ENCODE measurements at places on chromosomes 7 and 10.
A peak's percentile ranks its signal among the peaks of the same experiment; 100 is the strongest.

- peak; percentile 57 for DNase-seq
These were observed 2.5 kb upstream of the MACC1 start for GRCh38 chr7:20219446-20220292.

- DNase-seq = peak; percentile 67
These were observed 573 bp downstream of the BLVRA start for GRCh38 chr7:43758822-43759683.

DNA sequence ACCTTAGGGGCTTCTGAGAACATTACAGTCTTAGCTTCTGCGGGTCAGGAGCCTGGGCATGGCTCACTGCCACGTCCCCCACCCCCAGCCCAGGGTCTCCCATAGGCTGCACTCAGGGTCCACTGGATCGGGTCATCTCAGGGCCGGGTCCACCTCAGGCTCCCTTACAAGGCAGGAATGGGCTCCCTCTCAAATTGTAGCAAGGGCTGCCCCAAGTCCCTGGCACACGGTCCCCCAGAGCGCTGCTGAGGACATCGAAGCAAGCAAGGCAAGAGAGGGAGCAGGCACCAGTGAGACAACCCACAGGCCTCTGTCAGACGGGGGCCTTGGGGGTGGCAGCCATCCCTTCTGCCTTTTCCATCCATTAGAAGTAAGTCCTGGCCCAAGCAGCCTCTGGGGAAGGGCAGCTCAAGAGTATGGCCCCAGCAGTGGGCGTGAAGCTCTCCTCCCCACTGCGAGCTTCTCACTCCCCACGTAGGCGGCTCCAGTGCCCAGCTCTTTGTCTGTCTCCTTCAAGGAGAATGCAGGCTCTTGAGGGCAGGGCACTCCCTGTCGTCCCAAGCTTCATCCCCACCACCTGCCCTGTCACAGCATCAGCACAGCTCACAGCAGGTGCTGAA, 18.0 kb upstream of the RET start:
- DNase-seq = no peak

DNA sequence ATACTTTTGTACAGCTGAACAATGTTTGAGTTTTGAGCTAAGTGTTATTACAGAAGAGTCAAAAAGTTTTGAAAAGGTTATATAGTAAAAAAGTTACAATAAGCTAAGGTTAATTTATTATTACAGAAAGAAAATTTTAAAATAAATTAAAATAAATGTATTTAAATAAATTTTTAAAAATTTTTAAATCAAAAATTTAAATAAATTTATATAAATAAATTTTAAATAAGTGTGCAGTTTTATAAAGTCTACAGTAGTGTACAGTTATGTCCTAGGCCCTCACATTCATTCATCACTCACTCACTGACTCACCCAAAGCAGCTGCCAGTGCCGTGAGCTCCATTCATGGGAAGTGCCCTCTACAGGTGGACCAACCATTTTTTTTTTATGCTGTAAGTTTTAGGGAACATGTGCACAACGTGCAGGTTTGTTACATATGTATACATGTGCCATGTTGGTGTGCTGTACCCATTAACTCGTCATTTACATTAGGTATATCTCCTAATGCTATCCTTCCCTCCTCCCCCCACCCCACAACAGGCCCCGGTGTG, 462.9 kb upstream of the ZMIZ1 start:
- peak; percentile 36 for DNase-seq

GRCh38 chr7:101964680-101965452, 147.4 kb downstream of the CUX1 start:
- no peak for DNase-seq

DNA sequence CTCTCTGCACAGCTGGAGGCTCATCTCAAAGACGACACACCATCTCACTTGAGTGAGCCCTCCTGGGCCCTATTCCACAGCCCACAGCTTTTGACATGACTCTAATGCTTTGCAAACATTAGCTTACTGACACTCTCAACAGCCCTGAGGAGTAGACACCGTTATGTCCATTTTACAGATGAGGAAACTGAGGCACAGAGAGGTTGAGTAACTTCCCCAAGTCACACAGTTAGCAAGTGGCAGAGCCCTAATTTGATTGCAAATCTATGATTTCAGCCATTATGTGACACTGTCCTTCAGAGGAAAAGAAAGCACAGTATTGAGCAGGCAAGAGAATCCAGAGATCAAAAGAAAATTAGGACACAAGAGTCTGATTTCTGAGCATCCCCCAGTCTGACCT, 16.0 kb downstream of the SLC25A13 start:
- DNase-seq = no peak

GRCh38 chr10:84077768-84078167, 61.5 kb upstream of the GHITM start:
- DNase-seq = no peak

GRCh38 chr7:108063520-108063933, 60.6 kb upstream of the LAMB1 start:
- no peak for DNase-seq

- no peak for DNase-seq
These were observed 23.1 kb upstream of the SRGN start for GRCh38 chr10:69064762-69065328.

DNA sequence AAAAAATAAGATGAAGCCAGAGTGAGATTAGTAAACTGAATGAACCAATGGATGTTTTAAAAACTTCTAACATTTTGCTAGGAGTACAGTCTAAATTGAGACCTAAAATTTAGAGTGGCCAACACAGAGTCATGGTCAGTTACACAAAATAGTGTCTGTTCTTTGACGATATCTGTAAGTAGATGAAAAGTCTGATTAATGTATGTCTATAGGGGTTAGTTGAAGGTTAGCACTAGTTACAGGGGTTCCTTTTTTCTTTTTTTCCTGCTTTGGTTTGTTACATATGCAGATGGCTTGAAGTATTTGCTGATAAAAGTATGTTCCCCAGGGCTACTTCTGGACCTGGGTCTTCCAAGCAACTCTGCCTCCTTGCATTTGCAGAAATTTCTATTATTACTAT, 90.1 kb upstream of the MTPN start:
- DNase-seq = no peak

- no peak for DNase-seq
These were observed 232.1 kb upstream of the SEMA3C start for GRCh38 chr7:81150951-81151361.

DNA sequence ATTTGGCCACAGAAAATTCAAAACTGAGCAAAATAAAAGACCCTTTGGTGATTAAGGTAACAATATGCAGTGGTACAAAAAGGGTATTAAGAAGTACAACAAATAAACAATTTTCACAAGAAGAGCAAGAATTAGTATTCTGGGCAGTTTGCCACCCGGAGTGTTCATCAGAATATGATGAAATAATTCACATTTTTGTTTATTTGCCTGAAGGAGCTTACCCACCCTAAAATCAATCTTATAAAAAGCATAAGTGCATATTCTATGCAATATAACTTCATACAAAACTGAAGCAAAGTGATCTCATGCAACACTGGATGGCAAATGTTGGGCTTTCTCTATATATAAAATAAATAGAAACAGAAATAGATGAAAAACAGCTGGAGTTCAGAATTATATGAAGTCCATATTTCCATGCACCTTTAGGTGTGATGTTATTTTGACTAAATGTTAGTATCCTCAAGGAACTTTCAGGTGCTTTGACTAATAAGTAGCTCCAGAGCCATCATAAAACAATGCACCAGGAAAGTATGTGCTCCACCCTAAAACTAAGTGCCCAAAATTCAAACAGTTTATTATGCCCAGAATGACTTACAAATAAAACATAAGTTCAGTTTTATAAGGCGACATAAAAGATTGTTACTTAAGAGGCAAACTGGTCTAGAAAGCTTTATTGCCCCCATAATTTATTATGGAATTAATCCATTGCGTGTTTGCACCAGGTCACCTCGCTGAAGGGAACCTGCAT, 474.3 kb downstream of the SEMA3D start:
- DNase-seq = no peak

- no peak for DNase-seq
These were observed 53.7 kb downstream of the BEND7 start for GRCh38 chr10:13475124-13475523.

GRCh38 chr7:4225361-4225771, 456.7 kb upstream of the FOXK1 start:
- no peak for DNase-seq

GRCh38 chr7:411677-412312, 107.9 kb downstream of the PDGFA start:
- no peak for DNase-seq

DNA sequence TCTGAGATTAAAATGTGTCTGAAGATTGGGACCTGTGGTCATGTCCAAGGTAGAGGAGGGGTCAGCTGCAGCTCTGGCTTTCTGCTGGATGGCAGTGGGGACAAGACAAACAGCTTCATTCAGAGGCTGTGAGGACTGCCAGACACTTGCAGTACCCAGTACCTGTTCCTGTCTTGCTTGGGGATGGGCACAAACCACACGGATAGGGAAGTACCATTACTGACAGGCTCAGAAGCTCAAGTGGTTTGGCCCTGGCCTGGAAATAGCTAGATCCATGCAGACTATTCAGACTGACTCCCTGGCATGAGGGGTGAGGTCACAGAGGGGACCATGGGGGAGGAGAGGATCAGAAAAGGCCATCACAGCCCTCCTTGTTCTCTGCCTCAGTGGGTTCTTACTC, 56.0 kb upstream of the COMTD1 start:
- DNase-seq = no peak

- no peak for DNase-seq
These were observed 3.5 kb downstream of the TMEM130 start for GRCh38 chr7:98866351-98866750.

DNA sequence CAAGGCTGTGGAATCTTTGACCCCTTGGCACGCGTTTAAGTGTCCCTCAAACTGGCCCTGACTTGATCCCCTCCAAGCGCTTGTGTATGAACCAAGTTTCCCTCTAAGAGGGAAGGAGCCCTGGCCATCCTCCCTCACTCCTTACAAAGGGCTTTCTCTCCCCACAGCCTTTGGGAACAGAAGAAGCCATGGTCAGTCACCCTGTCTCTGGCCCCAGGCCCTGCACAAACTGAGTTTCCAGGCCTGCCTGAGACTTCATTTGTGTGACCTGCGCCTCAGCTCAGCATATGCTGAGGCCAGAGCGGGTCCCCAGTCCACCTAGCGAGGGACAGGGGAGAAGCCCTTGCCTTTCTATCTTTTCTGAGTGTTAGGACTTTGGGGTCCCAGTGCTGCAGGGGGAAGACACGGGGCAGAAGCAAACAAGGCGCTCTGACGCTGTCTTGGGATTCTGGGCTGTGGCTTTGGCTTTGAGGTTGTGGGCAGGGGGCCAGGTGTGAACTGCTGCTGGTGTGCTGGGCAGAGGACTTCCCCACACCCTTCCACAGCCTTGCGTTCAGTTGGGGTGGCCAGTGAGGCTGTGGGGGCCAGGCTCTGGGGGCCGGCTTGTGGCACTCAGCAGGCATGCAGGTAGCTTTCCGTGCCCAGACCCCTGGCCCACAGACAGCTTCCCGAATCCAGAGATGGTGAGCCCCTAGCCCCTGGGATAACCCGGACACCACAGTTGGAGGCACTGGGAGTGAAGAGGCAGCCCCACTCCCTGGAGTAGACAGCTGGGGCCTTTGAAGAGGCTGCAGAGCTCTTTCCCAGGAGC, 1.5 kb downstream of the RET start:
- no peak for DNase-seq

DNA sequence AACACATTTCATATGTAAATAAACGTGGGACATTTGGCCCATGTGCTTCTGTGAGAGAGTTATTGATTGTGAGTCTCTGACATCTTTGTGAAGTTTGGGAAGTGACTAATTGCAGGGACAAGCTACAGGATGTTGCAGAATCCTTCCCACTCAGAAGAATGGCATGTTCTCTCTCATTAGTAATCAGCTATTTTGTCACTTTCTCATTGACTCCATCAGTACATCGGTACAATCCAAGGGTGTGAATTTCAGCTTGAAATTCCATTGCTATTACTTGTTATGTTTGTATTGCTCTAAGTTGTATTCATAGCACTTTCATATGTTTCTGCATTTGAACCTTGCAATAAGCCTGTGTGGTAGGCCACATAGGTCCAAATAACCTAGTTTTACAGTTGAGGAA, 100.0 kb upstream of the KCNMA1 start:
- peak; percentile 49 for DNase-seq

DNA sequence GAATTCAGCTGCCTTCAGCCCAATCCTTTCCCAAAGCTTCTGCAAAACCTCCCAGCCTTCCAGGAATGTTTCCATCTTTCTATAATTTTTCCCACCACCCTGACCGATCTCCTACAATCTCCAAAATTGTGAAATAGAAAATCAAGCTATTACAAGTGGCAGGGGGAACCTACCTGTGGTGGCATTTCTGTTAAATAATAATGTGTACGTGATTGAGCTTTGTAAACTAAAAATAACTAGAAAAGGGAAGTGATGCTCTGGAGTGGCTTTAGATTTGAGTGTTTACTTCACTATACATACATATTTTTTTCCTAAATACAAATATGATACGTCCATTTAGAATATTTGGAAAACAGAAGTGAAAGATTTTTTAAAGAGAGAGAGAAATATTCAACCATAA, 593.6 kb downstream of the GRM8 start:
- no peak for DNase-seq

DNA sequence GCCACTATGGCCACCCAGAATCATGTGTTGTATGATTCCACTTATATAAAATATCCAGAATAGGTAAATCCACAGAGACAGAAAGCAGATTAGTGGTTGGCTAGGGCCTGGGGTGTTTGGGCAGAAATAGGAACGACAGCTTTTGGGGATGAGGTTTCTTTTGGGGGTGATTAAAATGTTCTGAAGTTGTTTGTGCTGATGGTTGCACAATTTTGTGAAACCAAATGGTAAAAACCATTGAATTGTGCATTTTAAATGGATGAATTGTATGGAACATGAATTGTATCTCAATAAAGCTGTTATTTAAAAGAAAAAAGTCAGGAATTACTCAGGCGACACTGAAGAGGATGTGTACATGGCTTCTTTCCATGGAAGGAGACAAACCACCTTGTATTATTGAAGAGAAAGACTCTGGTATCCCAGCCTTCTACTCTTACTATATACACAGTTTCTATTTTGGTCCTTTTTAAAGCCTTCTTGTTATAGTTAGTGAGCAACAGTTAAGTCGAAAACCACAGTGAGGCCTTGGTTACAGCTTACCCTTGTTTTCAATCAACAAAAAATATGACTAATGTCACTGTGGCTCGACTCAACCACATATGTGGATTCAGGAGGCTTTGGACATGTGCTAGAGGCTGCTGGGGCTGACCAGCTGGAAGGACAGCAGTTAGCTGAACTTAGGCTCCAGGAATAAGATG, 57.1 kb upstream of the KMT2E start:
- no peak for DNase-seq

DNA sequence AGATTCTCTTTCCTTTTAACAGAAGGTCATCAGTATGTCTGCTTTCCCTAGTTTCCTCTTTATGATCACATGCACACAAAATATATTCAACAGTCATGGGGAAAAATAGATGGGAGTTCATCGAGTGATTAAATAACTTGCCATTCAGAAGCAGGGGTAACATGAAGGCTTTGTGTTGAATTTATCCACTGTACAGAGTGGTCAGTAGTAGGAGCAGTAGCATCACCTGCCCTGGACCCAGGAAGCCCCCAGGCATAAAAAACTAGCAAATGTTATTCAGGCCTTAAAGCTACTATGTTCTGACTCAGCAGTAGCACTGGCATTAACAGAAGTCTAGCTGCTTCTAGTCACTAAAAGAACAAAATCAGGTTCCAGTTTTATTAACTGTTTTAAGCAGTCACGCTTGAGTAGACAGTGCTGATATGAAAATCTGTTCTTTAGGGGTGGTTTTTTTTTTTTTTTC, 31.4 kb upstream of the FAM133B start:
- no peak for DNase-seq

- no peak for DNase-seq
These were observed 89.8 kb upstream of the PODXL start for GRCh38 chr7:131646203-131646602.

- peak; percentile 95 for DNase-seq
These were observed 11.4 kb downstream of the SERPINE1 start for GRCh38 chr7:101138213-101138870.

Data from urothelium cell line (cell line).